Cerebellar cortex (tissue), 1 donor: ENCODE measurements at places on chromosomes 12 and 14.
A peak's percentile ranks its signal among the peaks of the same experiment; 100 is the strongest.

GRCh38 chr14:70130482-70130881 lies 58.3 kb downstream of the SLC8A3 start:
- DNase-seq = no peak

DNA sequence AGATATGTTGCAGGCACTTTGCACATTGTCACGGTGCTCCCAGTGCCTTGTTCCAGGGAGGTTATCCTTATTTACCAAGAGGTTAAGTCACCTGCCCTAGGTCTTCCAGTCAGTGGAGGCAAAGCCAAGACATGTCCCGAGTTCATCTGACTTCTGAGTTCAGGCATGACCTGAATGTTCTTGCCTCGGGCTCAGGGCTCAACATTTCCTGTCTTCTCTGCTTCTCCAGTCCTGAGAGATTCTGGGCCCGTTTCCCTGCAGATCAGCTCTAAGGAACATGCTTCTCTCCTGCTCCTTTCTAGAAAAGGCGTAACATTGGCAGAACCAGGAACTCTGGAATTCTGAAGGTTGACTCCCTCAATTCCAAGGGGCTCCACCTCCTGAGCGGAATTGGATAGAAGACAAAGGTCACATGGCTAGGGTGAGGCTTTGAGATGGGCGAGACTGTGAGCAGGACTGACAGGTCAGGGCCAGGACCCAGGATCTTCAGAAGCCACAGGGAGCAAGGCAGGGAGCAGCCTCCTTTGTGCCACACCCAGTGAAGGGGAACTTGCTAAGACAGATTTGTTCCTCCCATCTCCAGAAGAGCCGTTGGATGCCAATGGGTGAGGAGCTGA lies 19.9 kb downstream of the BDKRB2 start:
- no peak for DNase-seq

- DNase-seq = peak; percentile 51
Measured at GRCh38 chr14:96584199-96584906, 82.2 kb downstream of the PAPOLA start.

DNA sequence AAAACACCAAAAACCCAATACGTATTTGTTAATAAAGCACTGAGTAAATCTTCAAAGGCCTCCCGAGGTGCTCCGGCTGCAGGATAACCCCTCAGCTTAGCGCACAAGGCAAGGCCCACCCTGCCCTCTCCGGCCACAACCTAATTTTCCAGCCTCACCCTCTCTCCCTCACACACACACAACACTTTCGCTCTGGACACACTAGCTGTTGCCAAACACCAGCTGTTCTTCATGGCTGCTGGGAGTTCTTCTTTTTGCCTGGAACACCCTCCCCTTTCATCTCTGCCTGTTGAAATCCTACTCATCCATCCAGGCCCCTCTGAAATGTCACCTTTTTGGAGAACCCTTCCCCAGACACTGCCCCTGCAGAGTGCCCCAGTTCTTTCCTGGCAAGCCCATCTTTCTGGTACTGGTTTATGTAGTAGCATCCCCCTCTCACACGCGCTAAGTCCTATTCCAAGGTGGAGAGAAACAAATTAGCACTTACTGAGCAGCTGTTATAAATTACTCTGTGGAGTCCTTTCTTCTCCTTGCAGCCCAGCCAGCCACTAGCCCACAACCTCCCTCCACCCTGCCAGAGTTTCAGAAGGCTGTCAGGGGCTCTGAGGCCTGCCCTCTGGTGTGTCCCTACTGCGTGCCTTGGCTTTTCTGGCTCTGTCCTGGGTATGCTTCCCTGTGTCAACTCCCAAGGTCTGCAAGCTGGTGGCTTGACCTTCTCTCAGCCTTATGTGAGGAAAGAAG lies 805 bp upstream of the CRACR2A start:
- DNase-seq = no peak

DNA sequence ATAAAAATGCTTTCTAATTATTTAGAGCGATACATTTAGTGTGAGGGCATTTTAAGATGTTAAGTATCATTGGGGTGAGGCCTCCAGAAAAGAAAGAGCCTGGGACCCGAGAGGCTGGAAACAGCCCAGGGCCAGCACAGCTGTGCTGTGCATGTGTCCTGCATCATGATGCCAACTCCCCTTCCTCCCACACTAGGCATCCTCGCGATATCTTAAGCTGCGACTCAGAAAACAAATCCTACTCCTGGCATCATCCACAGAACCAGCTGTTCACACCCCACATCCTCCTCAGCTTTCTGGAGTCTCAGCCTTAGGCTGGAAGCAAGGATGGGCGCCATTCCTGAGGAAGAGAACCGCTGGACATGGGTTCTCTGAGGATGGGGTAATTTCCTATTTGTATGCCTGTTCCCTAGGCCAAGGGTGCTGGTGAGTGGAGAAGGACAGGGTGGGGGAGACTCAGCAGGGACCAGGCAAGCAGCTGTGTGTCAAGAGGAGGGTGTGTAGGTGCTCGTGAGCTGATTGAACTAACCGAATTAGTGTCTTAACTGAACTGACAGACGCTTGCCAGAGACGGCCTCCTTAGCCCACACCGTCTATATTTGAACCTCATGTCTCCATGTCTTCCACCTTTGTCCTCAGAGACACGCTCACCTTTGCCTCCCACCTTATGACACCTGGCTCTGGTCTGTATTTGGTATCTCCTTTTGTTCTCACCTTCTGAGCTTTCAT lies 15.6 kb upstream of the MCRS1 start:
- DNase-seq = no peak

DNA sequence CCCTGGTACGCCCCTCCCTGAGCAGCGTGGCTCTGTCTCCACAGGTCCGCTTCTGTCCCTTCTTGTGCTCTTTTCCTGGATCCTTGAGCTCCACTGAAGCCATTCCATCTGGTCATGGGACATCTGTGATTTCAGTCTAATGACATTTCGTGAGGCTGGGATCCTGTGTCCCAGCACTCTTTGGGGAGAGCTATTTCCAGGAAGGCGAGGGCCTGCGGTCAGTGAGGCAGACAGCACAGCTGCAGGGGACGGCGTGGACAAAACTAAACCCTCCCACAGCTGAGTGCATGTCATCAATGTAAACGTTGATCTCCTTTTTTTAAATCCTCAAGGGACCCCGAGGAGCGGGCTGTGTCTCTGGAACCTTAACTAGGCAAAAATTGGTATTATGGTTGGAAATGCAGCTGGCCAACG lies 127.7 kb downstream of the DACT1 start:
- peak; percentile 61 for DNase-seq

GRCh38 chr12:20264608-20265114 lies 103.7 kb upstream of the PDE3A start:
- DNase-seq = no peak

GRCh38 chr12:14843425-14843887 lies at the start of gene ART4:
Gene ART4, minus strand, starts transcription at chr12:14843526. Its CDS starts 413 bp downstream, at chr12:14843113.
- no peak for DNase-seq

DNA sequence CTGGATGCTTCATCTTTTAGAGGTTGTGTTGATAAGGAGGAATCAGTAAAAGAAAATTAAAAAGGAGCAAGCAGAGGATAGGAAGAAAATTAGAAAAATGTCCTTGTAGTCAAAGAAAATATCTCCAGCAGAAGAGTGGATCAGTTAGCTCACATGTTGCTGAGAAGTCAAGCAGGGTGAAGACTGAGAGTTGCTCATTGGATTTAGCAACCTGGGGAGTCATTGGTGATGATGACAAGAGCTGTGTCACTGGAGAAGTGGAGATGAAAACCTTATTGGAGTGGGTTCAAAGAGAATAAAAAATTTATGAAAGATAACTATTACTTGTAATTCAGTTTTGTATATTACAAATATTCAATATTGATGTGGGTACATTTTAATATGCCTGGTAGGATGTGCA lies 9.8 kb downstream of the FRMD6 start:
- no peak for DNase-seq

DNA sequence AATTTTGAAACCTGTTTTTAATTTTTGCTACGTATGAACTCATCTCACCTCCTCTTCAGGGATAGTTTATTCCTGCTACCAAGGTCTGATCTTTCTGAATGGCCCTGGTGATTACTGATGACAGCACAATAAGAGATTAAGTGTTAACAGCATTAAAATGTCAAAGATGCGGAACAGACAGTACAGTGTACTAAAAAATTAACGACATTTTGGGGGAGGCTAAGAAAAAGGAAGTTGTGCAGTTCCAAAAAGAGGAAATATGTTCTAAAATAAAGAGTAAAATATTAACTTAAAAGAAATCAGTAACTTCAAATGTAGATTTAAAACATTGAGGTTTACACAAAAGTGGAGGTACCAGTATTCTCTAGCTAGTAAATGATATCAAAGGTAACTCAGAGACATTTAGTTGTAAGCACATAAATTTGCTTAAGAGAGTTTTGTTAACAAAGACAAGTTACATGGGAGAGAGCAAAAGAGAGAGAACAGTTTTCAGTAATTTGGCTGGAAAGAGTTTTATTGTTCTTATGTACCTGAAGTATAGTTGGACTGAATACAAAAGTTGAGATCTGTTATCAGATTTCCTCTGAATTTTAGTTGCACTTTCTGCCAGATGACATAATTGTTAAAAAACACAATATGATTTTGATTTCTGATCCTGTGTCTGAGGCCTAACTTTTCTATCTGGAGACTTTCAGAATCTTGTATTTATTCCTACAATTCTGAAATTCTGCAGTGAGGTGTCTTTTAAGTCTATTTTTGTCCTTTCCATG lies 4.2 kb upstream of the CLECL1 start:
- DNase-seq = no peak

- no peak for DNase-seq
Measured at GRCh38 chr12:106342397-106343213, 14.9 kb upstream of the POLR3B start.

DNA sequence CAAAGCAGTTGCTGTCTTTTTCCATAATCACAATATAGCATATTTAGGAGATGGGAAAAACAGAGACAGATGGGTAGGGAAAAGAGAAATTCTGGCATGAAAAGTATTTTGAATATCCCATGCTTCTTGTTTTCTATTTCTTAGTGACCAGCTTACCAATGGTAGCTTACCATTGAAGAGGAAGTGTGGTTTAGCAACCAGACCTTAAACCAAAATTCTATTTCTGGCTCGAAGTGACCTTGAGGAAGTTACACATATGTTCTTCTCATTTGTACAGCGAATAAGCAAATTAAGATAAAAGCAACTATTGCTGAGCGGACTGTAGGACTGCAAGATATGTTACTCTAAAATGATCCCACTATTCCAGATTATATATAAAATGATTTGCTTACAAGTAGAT lies 82.9 kb downstream of the FGD4 start:
- DNase-seq = no peak

- no peak for DNase-seq
Measured at GRCh38 chr14:54881761-54882401, 20.7 kb downstream of the GCH1 start.

- DNase-seq = peak; percentile 14
Measured at GRCh38 chr14:31286456-31287293, 79.1 kb upstream of the HECTD1 start.

- DNase-seq = no peak
Measured at GRCh38 chr12:38289396-38289795, 27.2 kb upstream of the ALG10B start.

DNA sequence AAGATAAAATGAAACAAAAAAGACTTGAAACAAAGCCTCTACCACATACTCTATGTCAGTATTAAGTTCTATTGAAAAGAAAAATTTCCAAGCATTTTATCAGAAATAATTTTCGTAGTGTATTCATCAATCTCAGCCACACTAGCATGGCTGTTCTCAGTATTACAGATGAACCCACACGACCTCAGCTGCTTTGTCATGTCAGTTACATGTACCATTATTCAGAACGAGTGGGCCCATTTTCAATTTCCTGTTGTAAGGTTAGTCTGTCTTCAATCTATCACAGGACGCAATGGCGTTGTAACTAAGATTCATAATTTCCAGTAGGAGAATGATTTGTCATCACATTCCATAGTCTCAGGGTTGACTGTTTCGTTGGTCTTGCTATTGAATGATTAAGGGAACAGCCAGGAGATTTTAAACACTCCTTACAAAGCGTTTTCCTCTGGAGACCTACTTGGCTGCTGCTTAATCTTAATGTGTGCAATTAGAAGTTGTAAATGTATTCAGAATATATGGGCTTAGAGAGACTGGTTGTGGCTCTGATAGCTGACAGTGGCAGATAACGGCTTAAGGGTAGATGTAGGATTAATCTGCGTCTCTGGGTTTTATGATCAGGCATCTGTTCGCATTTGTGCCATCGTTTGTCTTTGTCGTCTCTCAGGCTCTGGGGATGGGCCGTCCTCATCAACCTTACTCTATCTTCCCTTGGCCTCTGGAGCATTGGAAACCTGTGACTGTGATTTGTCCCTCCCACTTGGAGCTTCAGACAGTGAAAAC lies 65.4 kb downstream of the GLT1D1 start:
- no peak for DNase-seq

DNA sequence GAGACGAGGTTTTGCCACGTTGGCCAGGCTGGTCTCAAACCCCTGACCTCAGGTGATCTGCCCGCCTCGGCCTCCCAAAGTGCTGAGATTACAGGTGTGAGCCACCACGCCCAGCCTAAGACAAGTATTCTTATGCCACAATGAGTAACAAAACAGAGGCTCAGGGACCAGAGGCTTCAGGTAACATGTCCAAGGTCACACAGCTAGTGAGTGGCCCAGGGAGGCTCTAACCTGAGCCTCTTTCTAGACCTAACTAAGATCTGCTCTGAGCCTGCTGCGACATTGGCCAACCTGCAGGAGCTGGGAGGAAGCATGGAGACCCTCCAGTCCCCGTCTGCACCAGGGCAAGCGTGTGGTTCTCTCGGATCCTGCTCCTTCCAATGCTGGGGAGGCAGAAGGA lies 77.9 kb downstream of the FOXN3 start:
- DNase-seq = no peak

DNA sequence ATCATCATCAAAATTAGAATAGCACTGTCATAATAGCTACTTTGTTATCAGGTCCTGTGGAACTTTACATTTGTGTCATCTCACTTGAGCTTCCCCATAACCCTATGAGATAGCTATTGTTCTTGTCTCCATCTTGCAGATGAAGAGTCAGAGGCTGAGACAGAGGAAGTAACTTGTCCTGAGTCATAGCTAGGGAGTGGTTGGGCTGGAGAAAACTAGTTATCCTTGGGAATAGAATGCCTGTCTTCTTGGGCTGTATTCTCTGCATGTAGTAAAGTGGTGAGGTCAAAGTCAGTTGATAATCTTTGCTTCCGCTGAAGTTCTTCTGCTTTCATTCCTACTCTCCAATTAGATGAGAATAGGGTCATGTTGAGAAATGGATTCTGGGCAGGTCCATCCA lies 117.0 kb downstream of the SMOC1 start:
- DNase-seq = no peak

DNA sequence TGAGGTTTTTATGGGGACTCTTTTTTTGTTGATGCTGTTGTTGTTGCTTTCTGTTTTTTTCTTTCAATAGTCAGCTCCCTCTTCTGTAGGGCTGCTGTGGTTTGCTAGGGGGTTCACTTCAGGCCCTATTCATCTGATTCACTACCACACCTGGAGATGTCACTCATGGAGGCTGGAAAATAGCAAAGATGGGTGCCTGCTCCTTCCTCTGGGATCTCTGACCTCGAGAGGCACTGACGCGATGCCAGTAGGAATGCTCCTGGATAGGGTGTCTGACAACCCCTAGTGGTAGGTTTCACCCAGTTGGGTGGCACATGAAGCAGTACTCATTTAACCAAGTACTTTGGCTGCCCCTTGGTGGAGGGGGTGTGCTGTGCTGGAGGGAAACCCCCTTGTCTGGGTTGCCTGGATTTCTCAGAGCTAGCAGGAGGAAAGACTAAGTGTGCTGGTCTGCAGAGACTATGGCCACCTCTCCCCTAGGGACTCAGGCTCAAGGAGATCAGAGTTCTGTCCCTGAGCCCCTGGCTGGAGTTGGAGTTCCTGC lies 745.5 kb downstream of the TMTC2 start:
- no peak for DNase-seq
